Fibroblast of skin of right quadriceps (primary cell): ENCODE measurements at places on chromosomes 6 and 20.

- no peak for DNase-seq
Observed at GRCh38 chr6:2827142-2827541, 14.5 kb downstream of the SERPINB1 start.

DNA sequence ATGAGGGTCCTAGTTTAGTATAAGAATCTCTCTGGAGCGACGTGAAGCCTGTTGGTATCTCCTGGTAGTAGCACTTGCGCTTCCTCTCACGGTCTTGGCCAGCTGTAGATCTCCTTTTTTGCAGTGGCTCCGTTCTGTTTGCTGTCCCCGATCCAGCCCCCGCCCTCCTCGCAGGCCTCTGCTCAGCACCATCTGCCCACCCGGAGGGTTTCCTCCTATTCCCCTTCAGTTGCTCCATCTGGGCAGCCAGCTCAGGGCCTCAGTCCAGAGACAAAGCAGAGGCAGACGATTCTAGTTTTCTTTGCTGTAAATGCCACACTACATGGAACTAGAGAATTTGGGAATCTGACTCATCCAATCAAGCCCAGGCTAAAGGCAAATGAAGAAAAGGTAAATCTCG is 126.6 kb downstream of the TIAM2 start:
- DNase-seq = no peak

- DNase-seq = no peak
Observed at GRCh38 chr6:159915397-159915796, 24.6 kb downstream of the MAS1 start.

- DNase-seq = no peak
Observed at GRCh38 chr6:126821706-126822105, 296.8 kb upstream of the RSPO3 start.

GRCh38 chr6:166721576-166721975 is 94.5 kb upstream of the RPS6KA2 start:
- DNase-seq = no peak

DNA sequence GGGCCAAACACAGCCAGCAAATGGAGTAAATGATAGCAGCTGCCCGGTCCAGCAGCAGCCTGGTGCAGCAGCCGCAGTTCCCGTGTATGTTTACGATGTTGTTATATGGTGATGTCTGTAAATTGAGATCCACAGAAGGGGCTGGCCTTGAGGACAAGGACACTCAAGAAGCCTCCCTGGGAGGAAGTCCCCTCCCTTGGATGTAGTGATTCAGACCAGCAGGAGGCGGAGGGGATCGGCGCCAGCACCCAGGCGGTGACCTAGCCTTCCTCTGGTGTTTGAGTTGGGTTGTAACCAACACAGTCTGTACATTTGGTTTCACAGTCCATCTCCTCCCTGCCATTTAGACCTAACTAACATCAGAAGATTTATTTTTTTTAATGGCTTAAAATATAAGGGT is 187.8 kb downstream of the SYNDIG1 start:
- DNase-seq = no peak

- no peak for DNase-seq
Observed at GRCh38 chr6:30750379-30750668, 6.0 kb upstream of the IER3 start.

GRCh38 chr20:48076247-48076646 is 291.0 kb upstream of the SULF2 start:
- no peak for DNase-seq

- DNase-seq = peak; percentile 50
Observed at GRCh38 chr6:137944793-137945498, 77.9 kb downstream of the TNFAIP3 start.

DNA sequence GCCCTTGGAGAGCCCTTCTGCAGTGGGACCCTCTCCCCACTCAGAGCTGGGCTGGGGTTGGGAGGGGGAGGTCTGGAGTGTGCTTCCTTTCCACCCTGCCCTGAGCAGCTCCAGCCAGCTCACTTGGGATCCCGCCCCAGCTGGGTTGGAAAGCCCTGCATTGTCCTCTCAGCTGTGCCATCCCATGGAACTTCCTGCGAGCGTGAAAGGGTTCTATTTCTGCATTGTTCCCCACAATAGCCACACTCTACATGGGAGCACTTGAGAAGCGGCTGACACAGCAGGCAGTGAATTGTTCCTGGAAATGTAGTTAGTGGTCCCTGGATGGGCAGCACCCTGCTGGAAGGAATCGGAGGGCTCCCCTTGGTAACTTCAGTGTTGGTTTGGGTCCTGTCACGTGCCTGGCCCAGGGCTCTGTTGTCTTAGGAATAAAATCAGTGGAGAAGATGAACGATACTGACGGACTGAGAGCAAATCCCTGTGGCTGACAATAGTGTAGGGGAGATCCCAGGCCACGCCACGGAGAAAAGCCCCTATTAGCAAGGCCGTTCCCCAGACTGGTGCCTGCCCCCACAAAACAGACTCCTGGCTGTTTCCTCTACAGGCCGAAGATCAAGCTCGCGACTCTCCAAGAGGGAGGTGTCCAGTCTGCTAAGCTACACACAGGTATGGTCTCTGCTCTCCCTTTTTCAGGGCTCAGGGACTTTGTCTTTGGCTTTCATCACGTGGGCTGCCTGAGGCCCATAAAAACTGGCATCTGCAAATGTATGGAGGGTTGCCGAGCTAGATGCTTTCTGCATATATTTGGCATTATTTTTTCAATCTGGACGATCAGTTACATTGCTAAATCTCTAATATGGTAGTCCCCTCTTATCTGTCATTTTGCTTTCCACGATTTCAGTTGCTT is 18.8 kb downstream of the DNMT3B start:
- DNase-seq = no peak

GRCh38 chr6:24448828-24449525 is 40.4 kb downstream of the GPLD1 start:
- no peak for DNase-seq

DNA sequence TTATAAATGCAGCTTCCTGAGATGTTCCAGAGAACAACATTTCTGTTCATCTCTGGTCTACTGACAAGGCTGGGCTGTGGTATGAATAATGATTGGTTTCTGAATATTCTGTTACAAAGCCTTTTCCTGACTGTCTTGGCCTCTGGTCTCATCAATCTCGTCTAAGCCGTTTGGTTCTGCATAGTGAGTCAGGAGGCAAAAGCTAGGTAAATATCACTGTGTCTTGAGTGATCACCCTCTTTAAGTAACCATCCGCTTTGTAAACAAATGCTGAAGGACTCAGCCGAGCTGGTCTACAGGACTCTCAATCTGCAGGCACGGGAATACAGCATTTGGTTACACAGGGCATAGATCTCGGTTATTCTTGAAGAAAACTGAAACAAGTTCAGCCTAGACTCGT is 511.9 kb downstream of the KIF16B start:
- DNase-seq = no peak

- no peak for DNase-seq
Observed at GRCh38 chr20:41174782-41175181, 37.4 kb downstream of the PLCG1 start.

GRCh38 chr6:90136176-90136575 is 160.5 kb downstream of the BACH2 start:
- DNase-seq = peak; percentile 17

- DNase-seq = no peak
Observed at GRCh38 chr6:25449774-25450173, 170.6 kb downstream of the CARMIL1 start.
